AG08396 (cell line): ENCODE measurements at places on chromosomes 6 and 20.

GRCh38 chr6:45543298-45544235 lies 165.8 kb upstream of the SUPT3H start:
- DNase-seq: peak; percentile 11

- DNase-seq: no peak
Observed at GRCh38 chr6:11999246-11999645, 12.9 kb upstream of the HIVEP1 start.

GRCh38 chr6:143555071-143555492 lies 43.6 kb upstream of the FUCA2 start:
- DNase-seq: no peak

- DNase-seq: no peak
Observed at GRCh38 chr6:44104481-44105021, 22.7 kb downstream of the MRPL14 start.

GRCh38 chr6:33433544-33434191 lies 13.8 kb downstream of the SYNGAP1 start:
- DNase-seq: peak; percentile 59

- peak; percentile 47 for DNase-seq
Observed at GRCh38 chr20:44495802-44496481, 20.3 kb downstream of the TTPAL start.

DNA sequence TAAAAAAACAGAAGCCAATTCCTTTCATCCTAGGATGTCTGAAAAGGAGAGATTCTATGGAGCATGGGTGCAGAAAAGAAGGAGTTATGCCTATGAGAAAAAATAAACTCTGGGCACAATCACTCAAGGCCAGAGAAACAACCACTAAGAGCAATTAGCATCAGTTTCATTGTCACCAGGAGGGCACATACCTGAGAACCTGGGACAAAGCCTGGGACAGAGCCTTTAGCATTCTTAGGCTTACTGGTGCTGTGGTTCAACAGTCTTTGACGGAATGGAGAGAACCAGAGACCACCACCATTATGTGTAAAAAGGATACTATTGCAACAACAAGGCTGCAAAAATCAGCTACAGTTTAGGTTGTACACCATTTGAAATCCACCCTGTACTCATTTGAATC lies 29.4 kb upstream of the BCKDHB start:
- no peak for DNase-seq

DNA sequence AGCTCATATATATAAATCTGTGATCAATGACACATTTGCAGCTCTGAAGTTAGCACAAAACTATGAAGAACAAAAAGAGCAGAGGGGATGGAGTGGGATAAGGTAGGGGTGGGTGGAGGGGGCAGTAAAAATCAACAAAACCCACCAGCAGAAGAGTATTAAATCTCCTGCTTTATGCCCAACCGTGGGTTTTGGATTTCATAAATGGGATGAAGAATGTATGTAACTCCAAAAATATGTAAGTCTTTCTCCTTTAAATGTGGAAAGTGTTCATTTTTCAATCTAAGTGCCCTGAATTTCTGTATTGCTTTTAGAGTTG lies 480.3 kb upstream of the MARCKS start:
- DNase-seq: no peak

- DNase-seq: no peak
Observed at GRCh38 chr20:19121463-19121862, 91.0 kb upstream of the SLC24A3 start.

GRCh38 chr6:168090706-168091105 lies 11.7 kb upstream of the FRMD1 start:
- no peak for DNase-seq

DNA sequence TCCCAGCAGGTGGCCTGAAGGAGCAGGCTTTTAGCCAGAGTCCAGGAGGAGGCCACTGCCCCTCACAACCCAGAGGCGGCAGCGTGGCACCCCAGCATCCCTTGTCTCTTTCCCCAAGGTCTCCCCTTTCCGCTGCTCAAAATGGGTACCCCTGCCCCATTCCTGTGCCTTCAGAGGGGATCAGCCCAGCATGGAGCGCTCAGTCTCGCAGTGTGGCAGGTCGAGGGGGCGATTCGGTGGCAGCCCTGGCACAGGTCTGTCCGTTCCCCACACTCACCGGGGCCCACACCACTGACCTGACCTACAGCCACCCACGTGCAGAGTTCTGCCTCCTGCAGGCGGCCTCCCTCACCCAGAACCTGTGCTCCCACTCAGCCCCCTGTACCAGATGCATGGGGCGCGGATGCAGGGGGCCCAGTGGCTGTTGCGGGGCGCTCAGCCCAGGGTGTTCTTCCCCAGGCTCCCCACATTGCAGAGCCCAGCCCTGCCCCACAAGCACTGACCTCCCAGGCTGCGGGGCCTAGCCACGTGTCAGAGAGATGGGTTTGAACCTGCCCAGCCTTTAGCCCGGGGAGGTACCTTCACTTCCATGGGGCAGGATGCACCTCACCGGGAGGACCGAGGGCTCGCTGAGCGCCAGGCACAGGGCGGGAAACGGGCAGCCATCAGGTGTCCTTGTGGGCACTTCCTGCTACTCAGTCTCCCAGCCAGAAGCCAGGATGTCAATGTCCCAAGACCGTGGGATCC lies 41.8 kb downstream of the DSTN start:
- DNase-seq: no peak

- no peak for DNase-seq
Observed at GRCh38 chr6:90753820-90754643, 167.2 kb upstream of the MAP3K7 start.

GRCh38 chr20:37395921-37396415 lies 50.0 kb downstream of the SRC start:
- no peak for DNase-seq

DNA sequence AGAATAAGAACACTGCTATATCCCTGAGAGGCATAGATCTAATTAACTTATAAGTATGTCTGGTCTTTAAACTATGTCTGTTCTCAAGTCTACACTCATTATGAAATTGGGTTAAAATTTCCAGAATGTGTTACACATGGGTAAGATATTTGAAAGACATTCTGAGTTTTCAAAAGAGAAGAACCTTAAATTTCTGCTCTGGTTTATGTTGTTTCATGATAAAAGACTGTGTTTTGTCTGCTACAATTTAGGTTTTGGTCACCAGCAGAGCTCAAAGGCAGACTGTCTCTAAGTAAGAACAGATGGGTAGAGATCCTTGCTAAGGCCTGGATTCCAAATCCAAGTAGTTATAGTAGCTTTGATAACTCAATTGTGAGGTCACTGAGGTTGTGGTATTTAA lies 6.0 kb downstream of the STMND1 start:
- DNase-seq: no peak

GRCh38 chr6:142047934-142048592 lies 84.7 kb upstream of the GJE1 start:
- DNase-seq: no peak

DNA sequence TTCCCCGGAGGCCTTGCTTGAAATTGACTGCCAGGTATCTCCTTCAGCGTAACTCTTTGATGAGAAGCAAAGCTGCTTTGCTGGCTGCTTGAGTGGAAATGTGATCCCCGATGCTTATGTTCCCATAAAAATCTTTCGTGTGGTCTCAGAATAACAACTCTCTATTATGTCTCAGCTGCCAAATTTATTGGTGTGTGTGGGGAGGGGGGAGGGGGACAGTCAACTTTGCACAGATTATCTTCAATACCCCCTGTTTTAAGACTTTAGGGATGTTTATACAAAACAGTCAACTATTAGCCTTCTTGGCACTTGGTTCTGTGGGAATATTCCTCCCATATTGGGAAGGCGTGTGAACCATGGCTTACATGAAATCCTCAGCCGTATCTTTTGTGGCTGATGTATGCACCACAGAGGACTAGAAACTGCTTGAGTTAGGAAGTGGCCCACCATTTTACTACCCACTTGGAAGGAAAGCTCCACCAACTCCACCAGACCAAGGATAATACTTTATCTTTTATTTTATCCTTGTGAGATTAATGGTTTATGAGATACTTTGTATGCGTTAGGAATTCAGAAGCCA lies 101.5 kb upstream of the SLC24A3 start:
- DNase-seq: no peak

DNA sequence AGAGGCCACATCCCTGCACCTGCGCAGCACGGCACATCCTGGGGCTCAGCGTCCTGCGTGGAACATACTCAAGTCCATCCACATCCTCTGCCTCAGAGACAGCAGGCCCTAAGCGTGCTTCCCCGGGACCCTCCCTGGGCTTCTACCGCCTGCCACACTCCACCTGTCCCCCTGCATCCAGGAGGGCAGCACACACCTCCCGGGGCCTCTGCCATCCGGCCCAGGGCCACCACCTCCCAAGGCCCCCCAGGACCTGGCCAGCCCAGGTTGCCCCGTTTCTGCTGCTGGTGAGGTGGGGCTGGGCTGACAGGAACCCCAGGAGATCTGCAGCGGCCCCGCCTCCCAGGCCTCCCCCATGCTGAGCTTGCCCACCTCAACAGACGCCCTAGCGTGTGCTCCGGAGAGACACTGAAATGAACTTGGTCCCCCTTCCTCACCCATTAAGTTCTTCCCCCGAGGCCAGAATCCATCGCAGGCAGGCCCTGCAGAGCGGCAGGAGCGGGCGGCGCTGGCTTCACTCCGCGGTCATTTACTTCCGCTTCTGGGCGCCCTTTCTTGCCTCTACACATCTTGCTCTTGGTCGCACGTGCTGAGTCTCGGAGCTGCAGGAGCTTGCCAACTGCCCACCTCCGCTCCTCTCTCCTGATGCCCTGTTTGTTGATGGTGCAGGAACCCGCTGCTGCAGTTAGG lies 235.3 kb downstream of the TAF4 start:
- no peak for DNase-seq

DNA sequence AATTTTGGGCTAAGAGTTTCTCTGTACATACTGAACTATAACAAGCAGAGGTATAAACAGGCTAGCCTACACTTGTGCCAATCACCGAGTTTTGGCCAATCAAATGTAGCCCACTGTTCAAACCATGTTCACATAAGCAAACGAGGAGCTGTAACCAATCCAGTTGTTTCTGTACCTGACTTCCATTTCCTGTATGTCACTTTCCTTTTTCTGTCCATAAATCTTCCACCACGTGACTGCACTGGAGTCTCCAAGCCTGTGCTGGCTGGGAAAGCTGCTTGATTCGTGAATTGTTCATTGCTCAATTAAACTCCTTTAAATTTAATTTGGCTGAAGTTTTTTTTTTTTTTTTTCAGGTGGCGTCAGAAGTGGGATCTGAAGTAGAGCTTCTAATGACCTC lies 332.9 kb downstream of the RNF144B start:
- DNase-seq: no peak

GRCh38 chr6:115796061-115796460 lies 264.6 kb downstream of the FRK start:
- DNase-seq: no peak

DNA sequence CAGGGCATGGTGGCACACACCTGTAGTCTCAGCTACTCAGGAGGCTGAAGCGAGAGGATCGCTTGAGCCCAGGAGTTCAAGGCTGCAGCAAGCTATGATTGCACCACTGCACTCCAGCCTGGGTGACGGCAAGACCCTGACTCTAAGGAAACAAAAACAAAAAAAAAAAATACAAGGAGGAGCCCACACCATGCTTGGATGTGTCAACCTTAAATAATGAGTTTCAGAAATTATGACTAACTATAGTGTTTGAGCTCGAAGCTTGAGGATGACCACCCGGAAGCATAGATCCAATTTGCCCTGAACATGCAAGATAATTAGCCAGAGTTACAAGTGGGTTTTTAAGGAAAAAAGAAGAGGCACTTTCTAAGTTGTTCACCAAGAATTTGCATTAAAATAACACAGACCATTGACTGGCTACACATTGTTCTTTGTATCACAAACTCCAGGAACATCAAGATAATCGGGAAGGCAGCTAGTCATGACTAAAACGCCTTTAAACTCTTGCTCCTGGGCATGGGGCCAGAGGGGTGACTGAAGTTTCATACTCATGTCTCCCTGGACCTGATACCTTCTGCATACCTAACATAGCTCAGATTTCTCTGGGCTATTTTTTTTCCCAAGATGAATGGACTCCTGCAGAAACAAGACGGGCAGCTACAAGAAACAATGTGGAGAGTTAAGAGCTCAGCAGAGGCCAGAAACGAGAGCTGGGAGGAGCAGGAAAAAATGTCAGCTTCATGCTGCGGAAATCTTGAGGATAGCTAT lies 289.6 kb downstream of the PREX1 start:
- peak; percentile 21 for DNase-seq

DNA sequence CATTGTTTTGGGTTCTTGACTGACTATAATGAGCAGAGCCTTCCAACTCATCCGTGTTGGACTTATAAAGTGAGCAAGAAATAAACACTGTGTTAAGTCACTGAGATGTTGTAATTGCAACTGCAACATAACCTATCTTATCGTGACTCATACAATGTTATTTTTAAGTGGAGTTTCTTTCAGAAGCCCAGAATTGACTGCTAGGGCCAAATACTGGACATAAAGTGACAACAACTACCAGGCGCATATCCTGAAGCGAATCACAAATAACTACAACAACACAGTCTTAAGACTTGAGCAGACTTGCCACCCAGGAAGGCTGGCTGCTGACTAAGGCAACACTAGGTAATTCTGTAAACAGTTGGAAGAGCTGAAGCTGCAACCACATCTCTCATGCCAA lies 326.6 kb downstream of the COL12A1 start:
- peak; percentile 38 for DNase-seq

DNA sequence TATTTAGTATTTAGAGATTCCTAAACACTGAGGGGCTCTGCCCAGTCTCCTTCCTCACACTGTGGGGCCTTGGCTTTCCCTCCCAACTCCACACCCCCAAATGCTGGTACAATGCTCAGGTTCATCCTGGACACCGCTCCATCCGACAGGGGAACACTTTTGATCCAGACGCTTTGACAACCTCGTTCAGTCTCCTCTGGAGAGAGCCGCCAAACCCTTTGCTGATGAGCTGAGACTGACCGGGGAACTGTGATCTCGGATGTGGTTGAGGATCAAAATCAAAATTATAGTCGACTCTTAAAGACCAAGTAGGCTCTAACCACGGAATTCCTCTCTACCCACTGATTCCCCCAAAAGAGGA lies 38.8 kb upstream of the HLA-E start:
- DNase-seq: no peak

DNA sequence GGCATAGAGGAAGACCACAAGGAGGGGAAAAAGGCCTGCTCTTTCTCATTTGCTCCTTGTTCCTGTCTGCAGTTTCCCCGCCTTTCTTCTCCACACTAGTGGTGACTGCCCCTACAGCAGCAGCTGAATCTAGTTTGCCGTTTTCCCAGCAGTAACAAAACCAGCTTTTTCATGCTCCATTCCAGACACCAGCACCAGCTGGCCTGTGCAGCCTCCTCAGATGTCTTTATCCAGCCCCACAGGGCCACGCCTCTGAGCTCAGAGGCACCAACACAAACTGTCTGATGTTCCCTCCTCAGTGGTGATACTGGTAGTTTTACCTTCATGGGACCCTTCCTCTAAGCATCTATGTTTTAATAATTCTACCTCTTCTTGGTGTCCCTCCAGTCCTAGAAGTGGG lies 70.4 kb upstream of the SLC24A3 start:
- DNase-seq: no peak

DNA sequence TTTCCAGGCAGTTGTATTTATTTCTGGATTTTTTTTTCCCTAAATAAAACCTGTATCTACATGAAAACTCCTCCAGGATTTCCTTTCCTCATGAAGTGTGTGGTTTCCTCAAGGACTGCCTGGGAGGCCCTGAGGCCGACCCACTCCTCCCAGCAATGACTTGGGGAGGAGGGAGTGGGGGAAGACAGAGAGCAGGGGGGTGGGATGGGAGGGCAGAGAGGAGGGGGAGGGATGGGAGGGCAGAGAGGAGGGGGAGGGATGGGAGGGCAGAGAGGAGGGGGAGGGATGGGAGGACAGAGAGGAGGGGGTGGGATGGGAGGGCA lies 161.8 kb upstream of the AGPAT4 start:
- no peak for DNase-seq

GRCh38 chr20:4855555-4855954 lies 133.8 kb downstream of the PRND start:
- DNase-seq: no peak

- DNase-seq: peak; percentile 39
Observed at GRCh38 chr6:37103169-37104039, 66.5 kb upstream of the PIM1 start.
